ENCODE measurements at places on chromosomes 5 and 9.
A peak's percentile ranks its signal among the peaks of the same experiment; 100 is the strongest.

GRCh38 chr5:146828385-146828784, 50.2 kb downstream of the PPP2R2B start:
- no peak for DNase-seq

DNA sequence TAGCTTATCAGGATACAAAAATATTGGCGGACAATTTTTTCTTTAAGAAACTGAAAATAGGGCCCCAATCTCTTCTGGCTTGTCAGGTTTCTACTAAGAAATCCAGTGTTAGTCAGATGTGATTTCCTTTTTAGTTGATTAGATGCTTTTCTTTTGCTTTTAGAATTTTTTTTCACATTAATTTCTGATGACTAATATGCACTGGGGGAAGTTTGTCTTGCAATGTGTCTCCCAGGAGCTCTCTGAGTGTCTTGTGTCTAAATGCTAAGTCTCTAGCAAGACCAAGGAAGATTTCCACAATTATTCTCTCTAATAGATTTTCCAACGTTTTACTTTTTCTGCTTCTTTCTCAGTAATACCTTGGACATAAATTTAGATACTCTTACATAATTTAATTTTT, 559.8 kb upstream of the TYRP1 start:
- no peak for DNase-seq

GRCh38 chr9:91847581-91848091, 102.4 kb downstream of the ROR2 start:
- DNase-seq = no peak

GRCh38 chr5:87735923-87736322, 323.2 kb upstream of the CCNH start:
- no peak for DNase-seq

DNA sequence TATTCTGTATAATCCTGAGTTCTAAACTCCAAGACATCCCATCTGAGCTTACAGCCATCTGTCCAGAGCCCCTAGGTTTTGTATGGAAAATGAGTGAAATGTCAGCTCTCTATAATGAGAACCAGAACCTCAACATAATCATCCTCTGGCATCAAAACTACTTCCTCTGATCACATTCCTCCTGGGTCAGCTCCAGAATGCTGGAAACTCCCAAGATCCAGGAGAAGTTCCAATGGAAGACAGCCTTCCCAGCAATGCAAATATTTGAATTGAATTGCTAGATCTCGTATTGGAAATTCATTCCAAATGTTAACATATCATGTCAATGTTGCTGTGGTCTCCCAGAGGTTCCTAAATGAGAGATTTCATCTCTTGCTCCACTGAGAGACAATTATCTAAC, 23.8 kb downstream of the C9 start:
- DNase-seq = no peak

DNA sequence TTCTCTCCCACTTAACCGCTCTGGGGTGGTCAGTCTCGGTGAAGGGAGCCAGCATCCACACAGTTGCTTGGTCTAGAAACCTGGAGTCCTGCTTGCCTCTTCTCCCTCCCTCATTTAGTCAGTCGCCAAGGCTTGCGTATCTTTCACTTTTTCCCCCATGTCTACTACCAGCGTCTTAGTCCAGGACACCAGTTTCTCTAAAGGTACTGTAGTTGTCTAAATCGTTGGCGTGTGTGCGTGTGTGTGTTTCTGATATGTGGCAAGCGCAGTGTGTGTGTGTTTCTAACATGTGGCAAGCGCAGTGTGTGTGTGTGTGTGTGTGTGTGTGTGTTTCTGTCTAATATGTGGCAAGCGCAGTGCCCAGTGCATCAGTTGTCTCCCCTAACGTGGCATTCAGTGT, 641 bp downstream of the ATP6V1G1 start:
- DNase-seq = no peak

- DNase-seq = no peak
Measured at GRCh38 chr5:97764700-97765099, 581.7 kb upstream of the RIOK2 start.

GRCh38 chr9:86674487-86674886, 272.8 kb downstream of the GAS1 start:
- no peak for DNase-seq

- no peak for DNase-seq
Measured at GRCh38 chr5:85159395-85159794, 774.7 kb upstream of the EDIL3 start.

DNA sequence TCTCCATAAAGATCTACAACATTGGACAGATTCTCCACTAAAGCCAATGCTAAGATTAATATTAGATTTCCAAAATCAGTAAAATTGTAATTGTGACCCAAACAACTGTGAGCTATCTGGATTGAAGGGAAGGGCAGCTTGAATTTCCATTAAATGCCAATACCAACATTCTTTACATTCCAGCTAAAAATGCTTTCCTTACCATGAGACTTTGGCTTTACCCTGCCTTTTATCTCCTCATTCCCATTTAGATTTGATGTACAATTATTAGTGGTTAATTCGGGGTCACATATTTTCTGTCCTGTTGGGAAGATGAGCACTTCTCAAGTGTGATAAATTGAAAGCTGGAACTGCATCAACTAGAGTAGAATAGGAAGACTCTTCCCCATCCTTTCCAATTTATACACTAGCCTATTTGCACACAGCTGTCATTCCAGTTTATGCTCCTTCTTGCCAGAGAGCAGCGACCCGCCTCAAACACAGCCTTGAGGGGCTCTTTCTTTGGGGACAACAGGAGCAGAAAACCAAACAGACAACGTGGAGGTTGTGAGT, 33.1 kb upstream of the MYOT start:
- no peak for DNase-seq

- DNase-seq = no peak
Measured at GRCh38 chr9:28620661-28621060, 1047.4 kb upstream of the C9orf72 start.

GRCh38 chr5:145568581-145568980, 266.6 kb downstream of the PRELID2 start:
- DNase-seq = no peak

DNA sequence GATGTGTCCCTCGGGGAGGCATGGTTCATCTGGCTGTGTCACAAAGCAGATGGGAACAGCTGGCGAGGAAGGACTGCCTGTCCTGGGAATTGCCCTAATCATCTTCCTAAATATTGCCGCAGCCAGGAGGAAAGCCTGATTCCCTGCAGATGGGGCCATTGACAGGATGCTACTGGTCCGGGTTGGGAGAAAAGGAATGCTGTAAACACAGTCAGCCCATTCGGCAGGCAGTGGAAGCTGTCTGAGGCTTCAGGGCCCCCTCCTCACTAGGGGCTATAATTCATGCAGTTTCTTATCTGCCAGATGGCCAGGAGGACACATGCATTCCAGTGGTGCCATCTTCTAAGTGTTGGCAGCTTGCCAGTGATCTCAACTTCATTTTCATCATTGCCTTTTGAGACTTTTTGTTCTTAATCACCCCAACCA, 110.3 kb downstream of the KCNIP1 start:
- no peak for DNase-seq

DNA sequence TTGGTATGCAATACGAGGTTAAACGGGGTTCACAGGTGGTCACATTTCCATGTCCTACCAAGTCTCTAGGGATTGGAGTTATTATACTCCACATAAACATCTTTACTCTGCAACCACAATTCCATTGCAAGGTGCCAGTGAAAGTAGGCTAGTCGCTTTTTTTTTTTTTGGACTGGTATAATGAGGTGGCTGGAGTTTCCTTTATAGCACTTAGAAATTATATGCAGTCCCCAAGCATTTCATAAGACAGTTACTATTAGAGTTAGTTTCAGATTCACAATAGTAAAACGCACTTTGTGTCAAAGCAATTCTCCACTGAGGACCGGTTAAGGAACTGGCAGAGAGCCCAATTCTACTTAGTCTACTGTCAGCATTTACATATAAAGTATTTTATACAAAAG, 1.4 kb downstream of the MEF2C start:
- DNase-seq = no peak

GRCh38 chr9:135792268-135793128, 90.5 kb downstream of the KCNT1 start:
- no peak for DNase-seq

- no peak for DNase-seq
Measured at GRCh38 chr5:9316733-9317132, 229.1 kb downstream of the SEMA5A start.

DNA sequence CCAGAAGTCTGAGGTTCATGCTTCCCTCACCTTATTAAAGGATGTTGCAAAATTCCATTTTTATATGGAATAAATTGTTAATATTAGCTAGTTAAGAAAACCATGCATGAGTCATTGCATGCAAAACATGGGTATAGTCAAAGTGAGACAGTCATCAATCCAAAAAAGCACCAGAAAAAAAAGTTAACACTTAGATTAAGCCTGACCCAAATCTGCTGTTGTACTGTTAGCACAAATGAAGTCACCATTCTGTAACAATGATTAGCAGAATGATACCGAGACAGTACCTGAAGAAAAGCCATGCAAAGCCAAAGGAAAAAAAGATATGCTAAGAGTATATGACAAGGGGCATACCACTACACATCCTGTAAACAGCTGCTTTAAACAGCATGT, 49.5 kb downstream of the PKD2L2 start:
- DNase-seq = no peak

GRCh38 chr5:107929080-107929479, 258.3 kb upstream of the EFNA5 start:
- DNase-seq = no peak

DNA sequence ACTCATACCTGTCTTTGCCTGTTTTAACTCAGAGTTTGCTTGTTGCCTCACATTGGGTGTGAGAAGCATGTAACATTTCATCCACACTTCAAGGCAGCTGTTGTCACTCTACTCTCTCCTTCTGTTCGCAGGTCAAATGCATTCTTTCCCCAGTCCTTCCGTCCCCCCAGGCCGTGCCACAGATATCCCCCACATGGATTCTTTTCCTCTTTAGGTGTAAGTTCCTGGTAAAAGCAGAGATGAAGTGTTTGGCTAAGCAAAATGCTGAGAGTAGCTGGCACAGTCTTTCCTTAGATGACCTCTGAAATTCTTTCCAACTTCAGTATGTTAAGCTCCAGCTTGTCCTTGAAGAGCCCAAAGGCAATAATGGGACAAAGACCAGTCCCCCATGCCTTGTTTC, 328.2 kb downstream of the SLIT3 start:
- DNase-seq = no peak

- DNase-seq = no peak
Measured at GRCh38 chr9:37550781-37551180, 25.4 kb downstream of the FBXO10 start.

DNA sequence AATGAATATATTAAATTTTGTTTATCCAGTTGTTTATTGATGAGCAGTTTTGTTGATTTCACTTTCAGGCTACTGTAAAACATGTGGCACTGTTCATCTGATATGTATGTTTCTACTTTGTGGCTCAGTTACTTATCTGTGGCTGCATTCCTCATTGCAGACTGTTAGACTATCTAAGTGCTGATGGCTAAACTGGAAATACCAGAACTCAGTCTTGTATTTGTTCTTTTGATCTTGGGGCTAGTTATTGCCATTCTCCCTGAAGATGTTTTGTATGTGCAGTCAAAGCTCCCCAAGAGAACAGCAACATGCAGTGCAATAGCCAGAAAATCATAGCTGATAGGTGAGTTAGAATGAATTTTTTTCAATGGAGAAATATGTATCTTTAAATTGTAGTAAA, 162.2 kb downstream of the GADD45G start:
- no peak for DNase-seq

GRCh38 chr9:134059188-134059641, 8.6 kb downstream of the BRD3 start:
- no peak for DNase-seq

DNA sequence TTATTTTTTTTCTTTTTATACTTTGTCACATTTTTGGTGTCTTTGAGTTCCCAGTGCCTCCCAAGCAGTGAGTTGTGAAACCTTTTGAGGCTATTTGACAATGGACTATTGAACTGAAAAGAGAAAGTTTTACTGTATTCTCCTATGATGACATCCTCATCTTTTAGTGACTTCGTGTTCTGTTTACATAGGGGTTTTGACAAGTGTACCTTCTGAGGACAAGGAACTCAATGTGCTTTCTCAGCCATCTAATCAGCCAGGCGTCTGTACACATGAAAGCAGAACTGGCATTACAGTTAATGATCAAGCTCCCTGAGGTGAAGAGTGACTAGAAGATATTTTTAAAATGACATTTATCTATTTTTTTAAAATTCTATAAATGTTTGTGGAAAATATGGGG, 175.5 kb downstream of the ANXA1 start:
- no peak for DNase-seq

GRCh38 chr9:74500584-74500924, 3.4 kb downstream of the RORB start:
- DNase-seq = no peak

GRCh38 chr5:132829742-132830435, 558 bp downstream of the SHROOM1 start:
- peak; percentile 11 for DNase-seq

DNA sequence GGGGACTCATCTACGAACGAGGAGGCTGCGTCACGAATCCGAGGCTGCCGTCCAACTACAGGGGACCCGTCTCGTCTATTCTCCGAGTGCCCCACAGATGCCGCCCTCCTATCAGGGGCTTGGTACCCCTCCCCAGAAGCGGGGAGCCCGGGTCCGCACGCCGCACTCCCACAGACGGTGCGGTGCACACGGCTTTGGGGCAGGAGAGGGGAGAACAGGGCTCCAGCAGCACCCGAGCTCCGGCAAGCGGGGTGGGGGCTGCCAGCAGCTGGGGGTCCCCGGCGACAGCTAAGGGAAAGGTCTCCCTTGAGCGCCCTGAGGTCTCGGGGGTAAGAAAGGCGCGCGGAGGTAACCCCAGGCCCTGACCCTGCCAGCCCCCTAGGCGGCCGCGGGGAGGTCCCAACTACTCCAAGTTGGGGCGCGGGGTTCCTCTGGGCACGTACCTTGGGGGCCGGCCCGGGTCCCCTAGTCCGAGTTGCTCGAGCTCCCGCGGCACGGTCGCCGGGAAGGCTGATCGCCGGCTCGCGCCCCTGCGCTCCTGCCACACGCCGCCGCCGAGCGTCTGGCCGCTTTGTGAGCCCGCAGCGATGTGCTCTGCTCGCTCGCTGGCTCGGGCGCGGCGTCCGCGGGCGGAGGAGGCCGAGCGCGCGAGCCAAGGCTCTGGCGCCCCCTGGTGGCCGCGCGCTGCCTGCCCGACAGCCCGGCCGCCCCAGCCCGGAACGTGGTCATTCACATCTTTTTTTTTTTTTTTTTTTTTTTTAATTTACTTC, at the start of gene SPOCK1:
SPOCK1 (minus strand) TSS at position 591 of the 770 bp plus-strand sequence.
- DNase-seq = no peak

- peak; percentile 57 for DNase-seq
Measured at GRCh38 chr5:173573126-173573960, 43.1 kb downstream of the BOD1 start.

GRCh38 chr9:21023861-21024260, 7.6 kb downstream of the HACD4 start:
- DNase-seq = no peak

- DNase-seq = no peak
Measured at GRCh38 chr9:112558476-112558875, 71.8 kb downstream of the KIAA1958 start.

All from stimulated activated CD4-positive, alpha-beta T cell treated with anti-CD3 and anti-CD28 coated beads, TNF-alpha, amount 100 ng/mL, for 1 hour (primary cell).